ENCODE measurements at places on chromosomes 4 and X.

DNA sequence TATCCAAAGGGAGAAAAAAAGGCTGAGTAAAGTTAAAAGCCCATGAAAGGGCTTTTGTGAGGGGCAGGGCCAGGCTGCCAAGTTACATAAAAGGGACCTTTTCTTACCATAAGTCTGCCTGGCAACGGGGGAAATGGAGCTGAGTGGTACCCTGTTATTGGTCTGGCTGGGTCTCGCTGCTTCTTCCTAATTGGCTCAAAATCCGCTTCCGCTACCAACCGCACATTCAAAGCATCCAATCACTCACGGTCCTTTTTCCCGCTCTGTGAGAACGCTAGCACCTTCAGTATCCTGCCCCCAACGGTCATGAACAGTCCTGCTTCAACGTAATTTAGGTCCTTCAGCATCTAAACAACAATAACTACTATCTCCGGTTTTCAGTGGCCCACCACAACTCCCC lies 611 bp downstream of the TEX11 start:
- no peak for DNase-seq

DNA sequence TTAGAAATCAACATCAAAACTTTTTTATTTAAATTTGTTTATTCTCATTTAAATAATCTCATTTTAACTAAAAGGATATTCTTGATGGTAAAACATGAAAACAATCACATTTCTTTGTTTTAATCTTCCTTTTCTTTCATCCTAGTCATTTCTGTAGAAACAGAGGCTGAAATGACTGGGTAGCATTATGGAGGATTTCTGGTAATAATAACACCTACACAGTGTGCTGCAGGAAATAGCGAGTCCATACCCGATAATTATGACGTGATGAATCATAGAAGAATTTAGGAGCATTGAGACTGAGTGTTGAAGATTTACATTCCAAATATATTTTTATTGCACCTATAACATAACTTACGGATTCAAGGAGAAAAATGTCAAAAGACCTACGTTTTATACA lies 31.4 kb upstream of the BBS12 start:
- no peak for DNase-seq

DNA sequence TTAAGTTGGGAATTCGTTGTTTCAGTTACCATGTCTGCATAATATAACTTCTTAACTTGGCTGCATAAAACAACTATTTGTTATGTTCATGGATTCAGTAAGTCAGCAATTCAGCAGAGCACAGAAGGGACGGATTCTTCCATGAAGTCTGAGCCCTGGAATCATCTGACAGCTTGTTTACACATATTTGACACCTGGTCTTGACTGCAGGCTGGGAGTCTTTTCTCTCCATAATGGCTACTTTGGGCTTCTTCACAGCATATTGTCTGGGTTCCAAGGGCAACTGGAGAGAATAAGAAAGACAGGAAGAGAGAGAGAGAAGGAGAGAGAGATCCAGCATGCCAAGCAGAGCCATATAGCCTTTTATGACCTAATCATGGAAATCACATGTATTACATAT lies 23.1 kb downstream of the CENPC start:
- DNase-seq = no peak

DNA sequence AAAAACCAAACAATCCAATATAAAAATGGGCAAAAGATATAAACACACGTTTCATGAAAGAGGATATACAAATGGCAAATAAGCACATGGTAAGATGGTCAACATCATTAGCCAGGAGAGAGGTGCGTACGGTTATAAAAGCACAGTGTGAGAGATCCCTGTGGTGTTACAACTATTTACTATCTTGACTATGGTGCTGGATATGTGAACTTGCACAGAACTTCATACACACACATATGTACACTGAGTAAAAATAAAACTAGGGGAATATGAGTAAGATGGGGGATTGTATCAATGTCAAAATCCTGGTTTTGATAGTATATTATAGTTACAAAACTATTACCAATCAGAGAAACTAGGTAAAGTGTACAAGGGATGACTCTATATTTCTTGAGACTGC lies 8.4 kb downstream of the FBXO8 start:
- no peak for DNase-seq

DNA sequence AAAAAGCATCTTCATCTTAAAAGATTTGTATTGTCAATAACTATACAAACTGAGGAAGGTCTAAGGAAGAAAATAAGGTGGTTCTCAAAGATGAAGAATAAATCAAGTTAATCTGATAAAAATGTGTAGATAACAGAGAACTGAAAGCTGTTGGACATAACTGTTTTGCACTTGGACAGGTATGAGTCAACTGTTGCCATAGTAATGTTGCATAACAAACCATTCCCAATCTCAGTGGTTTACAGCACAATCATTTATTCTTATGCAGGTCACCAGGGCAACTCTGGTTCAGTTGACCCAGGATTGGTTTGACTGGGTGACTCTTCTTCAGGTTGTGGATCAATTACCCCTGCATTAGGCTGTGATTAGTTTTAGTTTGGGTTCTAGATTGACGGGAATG lies 2197.7 kb downstream of the ARAP2 start:
- DNase-seq = no peak

GRCh38 chr4:85798012-85798770 lies 323.2 kb downstream of the ARHGAP24 start:
- DNase-seq = no peak

DNA sequence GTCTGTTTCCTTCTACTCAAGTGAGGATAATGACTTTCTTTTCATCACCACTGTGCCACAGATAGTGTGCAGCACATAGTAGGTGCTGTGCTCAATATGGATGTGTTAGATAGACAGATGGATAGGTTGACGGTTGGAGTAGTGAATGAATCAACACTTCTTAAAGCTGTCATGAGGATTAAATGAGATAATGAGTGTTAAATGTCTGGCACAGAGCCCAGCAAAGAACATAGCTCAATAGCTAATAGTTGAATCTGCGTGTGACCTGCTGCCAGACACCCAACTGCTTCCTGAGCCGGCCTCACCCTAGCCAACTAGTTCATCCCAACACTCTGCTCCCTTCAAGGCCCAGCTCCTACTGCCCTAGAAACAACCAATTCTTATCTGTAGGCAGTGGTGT lies 67.7 kb upstream of the PJA1 start:
- DNase-seq = no peak

- DNase-seq = no peak
These were observed 555 bp upstream of the ELMOD2 start for GRCh38 chr4:140523370-140523856.

GRCh38 chrX:77622672-77623071 lies 163.3 kb downstream of the ATRX start:
- DNase-seq = no peak

DNA sequence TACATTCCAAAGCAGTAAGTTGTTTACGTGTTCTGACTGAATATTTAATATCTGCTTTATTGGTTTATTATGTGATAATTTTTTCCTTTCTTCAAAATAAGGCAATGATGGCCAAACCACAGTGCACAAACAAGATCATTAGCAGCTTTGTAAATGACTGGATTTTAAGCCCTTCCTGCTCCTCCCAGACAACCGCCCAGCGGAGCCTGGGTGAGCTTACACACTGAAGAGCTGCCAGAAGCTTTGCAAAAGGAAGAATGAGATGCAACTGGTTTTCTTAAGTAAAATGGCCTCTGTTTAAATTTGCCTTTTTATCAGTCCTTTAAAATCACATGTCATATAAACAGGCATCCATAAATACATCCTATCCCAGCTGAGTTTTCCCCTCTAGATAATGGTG lies 52.2 kb downstream of the SPARCL1 start:
- DNase-seq = no peak

- DNase-seq = no peak
These were observed 21.0 kb downstream of the TENM3 start for GRCh38 chr4:182264139-182264752.

DNA sequence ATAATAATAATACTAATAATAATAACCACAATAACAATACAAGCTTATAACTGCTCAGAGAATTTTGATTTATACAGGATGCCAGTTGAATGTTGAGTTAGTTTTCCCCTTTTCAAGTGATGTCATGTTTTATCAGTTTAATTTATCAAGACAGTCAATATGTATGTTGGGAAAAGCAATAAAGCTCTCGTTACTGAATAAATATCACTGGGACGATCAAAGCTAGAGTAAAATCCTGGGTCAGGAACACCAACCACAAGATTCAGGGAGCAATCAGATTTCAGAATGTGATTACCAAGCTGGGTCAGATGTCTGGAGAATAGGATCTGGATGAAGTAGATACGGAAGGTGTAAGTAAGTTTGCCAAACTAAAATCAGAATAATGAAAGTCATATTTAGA lies 179.6 kb downstream of the GRID2 start:
- DNase-seq = no peak

DNA sequence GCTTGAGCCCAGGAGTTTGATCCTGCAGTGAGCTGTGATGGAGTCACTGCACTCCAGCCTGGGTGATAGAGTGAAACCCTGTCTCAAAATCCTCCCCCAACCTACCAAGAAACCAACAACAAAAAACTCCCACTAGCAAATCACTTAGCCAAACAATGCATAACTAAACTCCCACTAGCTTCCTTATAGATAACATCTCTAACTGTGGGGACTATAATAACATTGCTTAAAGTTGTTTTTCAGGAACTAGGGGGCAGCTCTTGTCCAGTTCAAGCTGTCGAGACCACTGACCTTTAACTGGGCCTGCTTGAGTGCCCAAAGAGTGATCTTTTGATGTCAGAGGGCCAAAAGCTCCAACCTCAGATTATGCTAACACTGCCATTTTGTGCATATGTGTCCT lies 81.7 kb downstream of the FREM3 start:
- no peak for DNase-seq

- no peak for DNase-seq
These were observed 147.2 kb downstream of the RNF150 start for GRCh38 chr4:140986045-140986444.

GRCh38 chr4:137378821-137379220 lies 153.5 kb downstream of the PCDH18 start:
- DNase-seq = no peak

DNA sequence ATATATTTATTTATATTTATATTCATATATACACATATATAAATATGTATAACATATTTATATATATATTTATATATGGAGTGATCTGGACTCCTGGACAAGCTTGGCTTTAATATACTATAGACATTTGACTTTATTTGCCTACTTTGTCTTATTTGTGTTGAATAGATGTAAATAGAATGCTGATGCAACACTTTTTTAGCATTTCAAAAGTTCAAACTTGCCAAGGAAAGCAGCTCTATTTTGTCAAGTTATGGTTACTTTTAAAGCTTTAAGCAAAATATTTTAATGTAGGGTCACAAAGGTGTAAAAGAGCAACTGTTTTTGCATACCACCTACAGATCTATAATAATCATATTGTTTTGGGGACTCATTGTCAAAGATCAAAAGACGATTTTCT lies 61.1 kb downstream of the FSTL5 start:
- no peak for DNase-seq

DNA sequence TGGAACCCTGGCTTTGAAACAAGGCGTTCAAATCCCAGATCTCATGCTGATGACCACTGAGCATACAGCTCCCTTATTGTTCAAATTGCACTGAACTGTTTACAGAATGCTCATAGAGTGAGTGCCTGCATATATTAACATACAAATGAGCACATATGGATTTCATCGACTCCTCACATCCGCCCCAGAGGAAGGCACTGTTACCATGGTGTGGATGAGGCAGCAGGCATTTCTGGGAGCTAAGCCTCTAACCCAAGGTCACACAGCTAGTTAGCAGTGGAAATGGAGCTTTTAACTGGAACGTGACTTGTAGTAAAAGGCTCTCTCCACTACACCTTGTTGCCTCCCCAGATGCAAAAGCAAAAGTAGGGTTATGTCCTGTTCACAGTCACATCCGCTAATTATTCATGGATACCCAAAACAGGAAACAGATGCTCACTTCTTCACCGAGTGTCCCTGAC lies 289.7 kb downstream of the STK32B start:
- no peak for DNase-seq

DNA sequence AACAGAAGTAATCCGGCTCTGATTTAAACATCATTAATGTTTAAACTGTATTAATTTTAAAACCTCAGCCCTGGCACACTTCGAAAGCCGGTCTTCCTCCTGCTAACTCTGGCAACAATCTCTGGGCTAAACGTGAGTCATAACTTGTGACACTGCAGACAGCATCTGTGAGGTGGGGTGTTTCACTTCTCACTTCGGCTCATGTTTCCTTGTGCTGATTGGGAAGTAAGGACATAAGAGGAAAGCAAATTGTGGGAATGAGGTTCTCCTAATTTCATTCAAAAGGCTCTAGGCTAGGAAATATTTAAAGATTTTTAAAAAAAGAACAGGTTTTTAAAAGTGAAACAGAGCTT lies 139.9 kb upstream of the USP9X start:
- DNase-seq = no peak

DNA sequence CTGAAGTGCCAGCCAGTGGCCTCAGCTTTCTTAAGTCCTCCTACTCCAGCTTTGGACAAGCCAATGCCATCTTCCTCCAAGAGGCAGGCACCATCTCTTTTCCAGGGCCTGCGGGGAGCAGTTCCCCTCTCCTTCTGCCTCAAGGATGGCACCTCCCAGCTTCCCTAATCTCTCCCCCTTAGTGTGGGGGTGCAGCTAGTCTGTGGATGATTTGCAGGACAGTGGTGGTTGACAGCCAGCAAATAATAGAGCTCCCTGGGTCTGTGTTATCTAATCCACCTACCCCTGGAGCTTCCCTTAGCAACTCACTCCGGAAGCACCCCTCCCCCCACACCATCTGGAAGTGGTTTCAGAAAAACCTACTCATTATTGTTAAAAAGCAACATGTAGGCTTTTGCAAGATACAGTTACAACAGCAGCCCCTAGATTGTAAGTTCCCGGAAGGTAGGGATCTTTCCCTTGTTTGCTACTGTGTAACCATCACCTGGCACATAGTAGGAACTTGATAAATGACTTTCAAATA lies 247.1 kb downstream of the BCOR start:
- peak; percentile 50 for DNase-seq

DNA sequence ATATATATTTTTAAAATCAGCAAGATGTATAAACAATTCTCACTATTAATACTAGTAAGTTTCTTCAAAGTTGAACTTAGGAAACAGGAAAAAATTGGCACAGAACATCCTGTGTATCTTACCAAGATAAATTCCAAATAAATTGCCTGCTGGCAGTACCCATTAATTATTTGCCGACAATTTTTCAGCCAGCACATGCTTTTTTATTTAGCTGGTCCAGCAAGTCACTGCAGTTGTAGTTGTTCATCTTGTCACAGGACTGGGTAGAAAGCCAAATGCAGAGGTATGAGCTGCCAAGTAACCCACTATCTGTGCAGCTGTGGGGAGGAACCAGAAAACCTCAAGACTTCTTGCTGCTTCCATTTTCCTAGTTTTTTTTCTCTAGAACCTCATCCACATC lies 113.4 kb downstream of the PACRGL start:
- no peak for DNase-seq

GRCh38 chr4:53307210-53307609 lies 58.7 kb downstream of the SCFD2 start:
- DNase-seq = no peak

- DNase-seq = no peak
These were observed 258.3 kb downstream of the FRMPD4 start for GRCh38 chrX:12396584-12396983.

Data from stimulated activated CD4-positive, alpha-beta T cell treated with anti-CD3 and anti-CD28 coated beads, Interleukin-2, amount 100 ng/mL, for 24 hours (primary cell).